Stomach (tissue), 19 donors: ENCODE measurements at places on chromosomes 3 and 15. TPM values are rescaled to one million over a fixed set of nuclear protein-coding genes. Genes with fewer than 3 reads are reported as not detected.

- H3K4me3 ChIP-seq: no peak overlapping the region
- no peak for DNase-seq
- no peak overlapping the region for H3K27ac ChIP-seq
Observed at GRCh38 chr3:19885468-19885867, 48.5 kb downstream of the EFHB start.

DNA sequence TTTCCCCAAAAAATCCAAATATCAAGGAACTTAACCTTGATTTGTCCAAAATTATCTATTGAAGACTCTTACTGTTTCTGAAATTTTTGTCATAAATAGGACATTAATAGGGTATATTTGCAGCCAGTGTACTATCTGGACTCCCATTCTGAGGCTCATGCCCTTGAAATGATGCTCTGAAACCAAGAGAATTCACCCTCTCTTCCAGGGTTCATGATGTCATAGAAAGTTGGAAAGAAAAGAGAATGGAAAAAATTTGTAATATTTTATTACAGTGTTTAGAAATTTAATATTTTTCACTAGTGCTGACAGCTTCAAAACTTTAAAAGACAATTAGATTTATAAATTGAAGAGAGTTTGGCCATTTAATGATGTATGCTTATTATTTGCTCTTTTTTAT, 712.5 kb downstream of the MCTP2 start:
- DNase-seq: no peak
- H3K27me3 ChIP-seq: no peaks in the 10 kb centered on the region
- no peaks in the 10 kb centered on the region for H3K36me3 ChIP-seq

GRCh38 chr3:111471831-111472230, 70.2 kb upstream of the CD96 start:
- no peaks in the 10 kb centered on the region for H3K27me3 ChIP-seq
- H3K27ac ChIP-seq: no peak overlapping the region
- no peaks in the 10 kb centered on the region for H3K36me3 ChIP-seq
- no peak for DNase-seq
- no peak overlapping the region for H3K4me3 ChIP-seq

DNA sequence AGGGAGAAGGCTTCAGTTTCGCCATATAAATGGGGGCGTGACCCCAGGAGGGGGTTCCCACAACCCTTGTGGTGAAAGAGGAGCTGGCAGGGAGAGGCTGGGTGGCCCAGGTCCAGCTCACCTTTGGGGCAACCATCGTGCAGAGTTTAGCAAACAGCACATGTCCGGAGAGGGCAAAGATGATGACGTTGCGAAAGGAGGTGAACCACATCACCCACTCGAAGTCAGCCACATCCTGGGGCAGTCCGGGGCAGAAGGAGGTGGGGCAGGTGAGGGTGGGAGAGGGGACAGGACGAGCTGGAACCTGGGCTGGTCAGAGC, 3.7 kb downstream of the HHATL start:
- no peak overlapping the region for H3K4me3 ChIP-seq
- H3K4me1 ChIP-seq: peaks cover 4% of the 10 kb centered on the region
- DNase-seq: peak; percentile 15
- no peaks in the 10 kb centered on the region for H3K27me3 ChIP-seq
- no peak overlapping the region for H3K27ac ChIP-seq

The GPR176 gene
- 1.3 TPM for total RNA-seq

The GCSAM gene
- 0.73 TPM for total RNA-seq
